ENCODE measurements at places on chromosomes 16 and 17. TPM values are rescaled to one million over a fixed set of nuclear protein-coding genes. Genes with fewer than 3 reads are reported as not detected.

GRCh38 chr16:48907906-48908634, 298.1 kb upstream of the N4BP1 start:
- DNase-seq, result no peak

GRCh38 chr16:89117975-89118289, 24.3 kb downstream of the ACSF3 start:
- DNase-seq, result no peak

- DNase-seq, result peak; percentile 64
Measured at GRCh38 chr17:74513987-74514631, 17.2 kb downstream of the CD300LB start.

DNA sequence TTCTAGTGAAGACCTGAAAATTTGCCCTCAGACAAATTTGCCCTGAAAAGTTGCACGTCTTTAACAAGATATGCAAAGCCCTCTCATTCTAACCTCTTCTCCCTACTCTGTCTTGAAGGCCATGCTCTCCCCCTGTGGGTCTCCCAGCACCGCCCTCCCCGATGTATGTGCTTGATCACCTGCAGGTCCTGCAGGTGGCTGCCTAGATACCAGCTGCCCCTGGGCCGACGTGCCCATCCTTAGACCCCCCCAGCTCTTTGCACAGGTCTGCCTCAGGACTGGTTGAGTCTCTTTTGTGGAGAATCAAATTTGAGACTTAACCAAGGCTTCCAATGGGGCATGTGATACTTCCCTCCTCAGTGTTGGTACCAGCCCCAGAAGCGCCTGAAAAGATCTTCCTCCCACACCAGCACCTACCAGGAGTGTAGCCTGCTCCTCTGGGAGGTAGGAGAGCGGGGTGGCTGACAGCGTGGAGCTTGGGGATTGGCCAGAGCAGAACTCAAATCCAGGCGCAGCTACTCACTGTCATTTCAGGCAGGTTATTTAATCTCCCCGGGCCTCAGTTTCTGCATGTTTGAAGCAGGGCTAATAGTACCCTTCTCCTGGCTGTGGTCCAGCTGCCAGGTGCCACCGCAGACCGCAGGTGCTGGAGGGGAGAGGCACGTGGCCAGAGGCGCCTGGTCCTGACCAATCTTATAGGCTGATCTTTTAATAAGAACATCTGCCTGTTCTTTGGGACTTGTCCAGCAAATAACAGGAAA, 4.5 kb upstream of the MRPL38 start:
- no peak for DNase-seq

DNA sequence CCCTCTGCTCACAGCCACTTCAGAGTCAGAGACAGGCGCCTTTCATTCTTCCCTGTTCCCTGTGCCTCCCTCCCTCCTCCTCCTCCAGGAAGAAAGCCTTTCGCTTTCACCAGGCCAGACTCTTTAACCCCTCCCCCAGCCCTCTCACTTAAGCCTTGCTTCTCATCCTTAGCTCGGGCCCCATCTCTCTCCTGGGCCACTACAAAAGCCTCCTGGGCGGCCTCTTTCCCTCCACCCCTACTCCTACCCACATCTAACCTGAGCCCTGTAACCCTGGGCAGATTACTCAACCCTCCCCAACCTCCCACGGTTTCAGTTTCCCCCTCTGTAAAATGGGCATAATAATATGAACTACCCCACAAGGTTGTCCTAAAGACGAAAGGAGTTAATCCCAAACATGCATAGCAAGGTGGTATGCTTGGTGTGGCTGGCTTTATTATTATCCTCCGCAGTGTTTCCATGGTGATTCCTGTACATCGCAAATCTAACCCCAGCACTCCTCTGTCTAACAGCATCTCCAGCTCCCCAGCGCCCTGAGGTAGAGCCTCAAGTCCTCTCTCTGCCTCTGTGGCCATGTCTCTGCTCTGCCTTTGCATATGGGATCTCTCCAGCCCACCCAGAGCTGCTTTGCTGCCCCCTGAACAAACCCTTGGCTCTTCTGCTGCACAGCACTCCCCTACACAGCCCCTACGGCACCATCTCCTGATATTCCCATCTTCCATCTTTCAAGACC, 17.7 kb downstream of the PIMREG start:
- peak; percentile 29 for DNase-seq

The SMTNL2 gene
- not detected for total RNA-seq

The NPIPA8 gene
- total RNA-seq, result 9.2 TPM

The DNAI2 gene
- total RNA-seq, result not detected

All from activated naive CD8-positive, alpha-beta T cell treated with anti-CD3 and anti-CD28 coated beads for 36 hours (primary cell).